ENCODE measurements at places on chromosomes 4 and X.
A peak's percentile ranks its signal among the peaks of the same experiment; 100 is the strongest.

- DNase-seq: no peak
Measured at GRCh38 chrX:1661048-1661921, 46.4 kb downstream of the ASMT start.

DNA sequence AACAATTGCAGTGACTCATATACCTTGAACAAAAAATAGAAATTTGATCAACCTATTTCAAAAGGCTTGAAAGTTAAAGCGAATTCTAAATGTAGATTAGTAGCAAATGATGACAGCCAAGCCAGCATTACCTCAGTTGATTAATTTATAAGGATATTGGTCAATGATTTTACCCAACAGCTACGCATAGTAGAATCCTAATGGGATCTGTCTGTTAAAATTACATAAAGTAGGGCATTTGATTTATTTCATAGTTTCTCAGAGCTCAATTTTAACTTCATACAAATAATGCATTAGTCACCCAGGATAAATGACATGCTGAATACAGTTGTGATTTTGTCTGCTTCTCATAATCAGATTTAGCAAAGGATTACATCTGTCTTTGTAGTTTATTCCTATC lies 12.0 kb downstream of the AFF2 start:
- DNase-seq: no peak

GRCh38 chr4:159026329-159026728 lies 76.5 kb upstream of the RAPGEF2 start:
- DNase-seq: no peak

- peak; percentile 32 for DNase-seq
Measured at GRCh38 chrX:30283456-30284200, 25.6 kb downstream of the NR0B1 start.

DNA sequence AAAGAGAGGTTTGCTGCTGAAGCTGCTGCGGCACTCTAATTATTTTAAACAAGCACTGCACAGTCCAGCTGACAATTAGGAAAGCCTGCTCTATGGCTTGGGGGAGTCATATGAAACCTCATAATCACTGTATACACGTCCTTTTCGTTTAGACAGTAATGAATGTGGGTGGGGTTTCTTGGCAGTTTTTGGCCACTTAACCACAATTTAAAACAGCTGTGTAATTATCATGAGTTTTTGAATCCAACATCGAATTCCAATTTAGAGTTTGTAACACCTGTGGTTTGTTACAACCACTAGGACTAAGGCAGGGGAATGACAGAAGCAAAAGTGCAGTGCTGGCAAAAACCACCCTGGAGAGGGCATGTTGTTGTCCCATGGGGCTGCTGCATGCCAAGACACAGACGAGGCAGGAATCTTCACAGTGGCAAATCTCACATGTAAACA lies 99.5 kb downstream of the CXXC4 start:
- no peak for DNase-seq
